ENCODE measurements at places on chromosomes 7 and 10.
A peak's percentile ranks its signal among the peaks of the same experiment; 100 is the strongest.

DNA sequence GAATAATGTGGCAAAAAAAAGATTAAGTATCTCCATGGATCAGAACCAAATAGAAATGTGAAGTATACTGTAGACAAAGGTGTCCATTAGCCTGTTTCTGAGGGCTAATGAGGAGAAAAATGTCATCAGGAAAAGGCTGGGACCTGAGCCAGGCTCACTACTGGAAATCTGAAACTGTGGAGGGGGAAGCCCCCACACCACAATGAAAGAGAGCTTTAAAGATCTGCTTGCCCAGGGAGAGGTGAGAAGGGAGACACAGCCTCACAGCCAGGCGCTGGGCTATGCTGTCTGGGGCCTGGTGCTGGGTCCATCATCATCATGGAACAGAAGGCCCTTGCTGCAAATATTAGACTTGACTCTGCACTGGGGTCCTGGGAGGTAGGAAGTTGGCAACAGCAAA, 90.4 kb downstream of the OSBPL3 start:
- no peak for DNase-seq

- DNase-seq: no peak
Measured at GRCh38 chr7:90604383-90604782, 8.3 kb downstream of the CDK14 start.

GRCh38 chr7:132793474-132793873, 217.2 kb upstream of the PLXNA4 start:
- no peak for DNase-seq

DNA sequence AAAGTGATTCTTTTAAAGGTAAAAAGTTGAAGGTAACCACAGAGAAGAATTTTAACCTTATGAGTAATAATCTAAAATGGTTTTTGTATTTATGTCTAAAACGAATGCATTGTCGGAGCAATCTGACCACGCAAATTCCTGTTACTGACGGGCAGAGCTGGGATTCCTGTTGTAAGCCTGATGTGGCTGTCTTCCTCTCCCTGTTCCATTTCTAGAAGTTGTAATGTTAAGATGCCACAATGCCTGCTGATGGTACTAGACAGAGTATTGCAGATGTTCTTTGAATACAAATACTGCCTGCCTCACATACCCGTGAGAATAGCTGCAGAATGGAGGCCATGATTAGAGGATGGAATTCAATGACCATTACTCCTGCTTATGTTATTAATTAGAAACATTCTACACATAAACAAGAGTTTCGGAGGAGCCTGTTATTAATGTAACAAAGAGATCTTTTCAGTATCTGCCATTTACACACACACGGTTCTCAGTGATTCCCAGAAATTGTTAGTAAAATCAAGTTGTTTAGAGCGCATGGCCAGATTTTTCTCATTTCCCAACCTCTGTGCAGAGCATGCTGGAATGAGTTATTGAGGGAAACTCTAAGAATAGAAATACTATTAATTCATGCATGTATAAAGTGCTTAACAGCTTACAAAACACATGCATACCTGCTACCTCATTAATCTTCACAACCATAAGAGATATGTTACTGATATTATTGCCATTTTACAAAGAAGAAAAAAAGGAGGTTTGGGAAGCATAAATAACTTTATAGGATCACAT, 196.8 kb downstream of the PTN start:
- no peak for DNase-seq

GRCh38 chr7:42876182-42877068, 35.4 kb downstream of the C7orf25 start:
- peak; percentile 63 for DNase-seq

DNA sequence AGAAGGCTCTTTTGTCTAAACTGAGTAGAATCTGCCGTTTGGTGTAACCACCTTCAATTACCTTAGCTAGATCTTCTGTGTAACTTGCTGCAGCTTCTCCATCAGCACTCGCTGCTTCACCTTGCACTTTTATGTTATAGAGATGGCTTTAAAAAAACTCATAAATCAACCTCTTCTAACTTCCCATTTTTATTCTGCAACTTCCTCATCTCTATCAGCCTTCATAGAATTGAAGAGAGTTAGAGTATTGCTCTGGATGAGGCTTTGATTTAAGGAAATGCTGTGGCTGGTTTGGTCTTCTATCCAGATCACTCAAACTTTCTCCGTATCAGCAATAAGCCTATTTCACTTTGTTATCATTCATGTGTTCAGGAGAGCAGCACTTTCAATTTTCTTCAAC, 1131.9 kb upstream of the CELF2 start:
- no peak for DNase-seq

DNA sequence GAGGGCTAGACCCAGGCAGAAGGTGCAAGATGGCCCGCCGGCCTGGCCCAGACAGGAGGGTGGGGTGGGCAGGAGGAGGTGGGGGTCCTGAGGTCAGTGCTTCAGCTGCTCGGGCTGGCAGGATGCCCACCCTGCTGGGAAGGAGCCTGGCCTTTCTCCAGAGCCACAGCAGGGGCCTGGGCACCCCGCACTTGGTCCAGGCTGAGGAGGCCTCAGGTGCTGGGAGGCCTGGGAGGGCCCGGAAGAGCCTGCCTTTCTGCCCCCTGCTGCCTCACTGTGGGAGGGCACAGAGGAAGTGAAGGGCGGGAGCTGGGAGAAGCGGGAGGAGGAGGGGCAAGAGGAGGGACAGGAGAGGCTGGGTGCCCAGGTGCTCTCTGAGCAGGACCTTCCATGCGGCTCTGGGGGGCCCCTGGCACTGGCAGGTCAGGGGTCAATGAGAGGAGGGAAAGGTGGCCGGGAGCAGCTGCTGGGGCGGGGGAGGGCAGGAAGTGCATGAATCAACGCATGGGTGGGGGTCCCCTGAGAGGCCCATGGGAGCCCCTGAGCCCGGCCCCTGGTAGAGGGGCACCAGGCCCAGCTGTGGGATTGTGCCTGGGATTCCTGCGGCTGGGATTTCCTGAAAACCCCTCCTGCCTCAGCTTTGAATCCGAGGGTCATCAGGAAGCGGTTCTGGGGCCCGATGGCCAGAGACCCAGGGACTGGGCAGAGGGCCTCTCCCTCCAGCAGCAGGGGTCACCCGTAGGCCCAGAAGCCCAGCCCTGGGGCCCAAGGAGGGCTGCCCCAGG, 49.9 kb downstream of the PWWP2B start:
- peak; percentile 78 for DNase-seq

DNA sequence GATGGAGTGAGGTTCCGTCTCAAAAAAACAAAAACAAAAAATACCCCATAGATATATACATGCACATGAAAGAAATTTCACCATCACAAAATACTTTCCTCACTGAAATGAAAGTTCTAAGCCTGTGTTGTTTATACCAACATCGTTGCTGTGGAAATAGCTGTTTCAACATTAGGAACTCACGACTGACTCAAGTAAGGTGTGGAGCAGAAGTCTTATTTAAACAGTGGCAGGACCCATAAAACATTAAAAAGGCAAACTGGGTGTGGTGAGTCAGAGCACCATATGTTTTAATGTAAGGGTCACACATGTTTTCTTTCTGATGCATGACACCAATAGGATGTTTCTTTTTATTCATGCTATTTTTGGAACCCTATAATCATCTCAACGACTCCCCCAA, 48.3 kb downstream of the BAIAP2L1 start:
- DNase-seq: no peak
